Activated CD4-positive, alpha-beta T cell treated with anti-CD3 and anti-CD28 coated beads, Interleukin-2, amount 50 U/mL, for 24 hours (primary cell): ENCODE measurements at places on chromosomes 12 and 14.

- DNase-seq, result no peak
Observed at GRCh38 chr12:94149781-94150239, 1.4 kb downstream of the PLXNC1 start.

DNA sequence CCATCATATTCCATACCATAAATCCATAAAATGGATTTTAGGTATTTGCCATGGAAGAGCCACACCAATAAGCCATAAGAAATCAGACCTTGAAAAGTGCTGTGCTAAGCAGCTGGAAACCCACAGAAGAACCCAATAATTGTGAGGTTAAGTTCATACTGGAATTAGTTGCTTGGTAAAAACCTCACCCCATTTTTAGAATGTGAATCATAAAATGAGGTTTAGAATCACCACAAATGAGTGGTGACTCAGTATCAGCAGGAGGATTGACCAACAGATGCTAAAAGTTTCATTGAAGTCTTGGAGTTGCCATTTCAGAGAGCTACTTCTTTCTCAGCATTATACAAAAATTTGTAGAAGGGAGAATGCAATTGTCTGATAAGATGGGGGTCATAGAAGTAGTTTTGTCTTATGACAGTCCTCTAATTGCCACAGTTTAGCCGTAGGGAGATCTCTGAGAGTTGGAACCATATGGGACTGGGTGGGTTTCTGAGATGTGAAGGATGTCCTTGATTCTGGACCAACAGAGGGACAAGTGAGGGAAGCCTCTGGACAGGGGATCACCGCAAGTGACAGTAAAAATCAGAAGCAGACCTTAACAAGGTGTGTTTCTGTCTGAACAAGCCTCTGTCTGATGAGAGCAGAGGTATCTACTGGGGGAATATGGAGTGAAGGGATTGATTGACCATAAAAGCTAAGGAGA, 1.4 kb upstream of the STON2 start:
- no peak for DNase-seq

- DNase-seq, result no peak
Observed at GRCh38 chr14:71049435-71050133, 142.3 kb downstream of the PCNX1 start.

- no peak for DNase-seq
Observed at GRCh38 chr12:115362339-115362976, 678.5 kb upstream of the TBX3 start.

- DNase-seq, result no peak
Observed at GRCh38 chr12:120620624-120621023, 19.8 kb upstream of the CABP1 start.

- DNase-seq, result no peak
Observed at GRCh38 chr12:116879509-116880212, 1.6 kb downstream of the HRK start.

DNA sequence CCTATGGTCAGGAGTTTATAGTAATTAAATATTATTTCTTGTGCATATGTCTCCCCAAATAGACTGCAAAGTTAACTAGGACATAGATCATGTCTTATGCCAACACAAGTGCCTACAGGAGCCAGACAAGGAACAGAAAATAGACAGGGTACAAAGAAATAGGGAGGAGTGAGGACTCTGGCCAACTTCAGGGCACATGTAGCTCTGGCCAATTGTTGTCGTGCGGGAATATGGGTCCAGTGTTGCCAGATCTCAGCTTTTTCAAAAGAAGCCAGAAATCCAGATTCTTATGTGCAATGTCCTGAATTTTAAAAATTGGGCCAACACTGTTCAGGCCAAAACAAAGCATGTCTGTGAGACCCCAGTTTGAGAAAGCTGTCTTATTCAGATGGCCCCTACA, 68.7 kb downstream of the RFX4 start:
- DNase-seq, result no peak

GRCh38 chr14:45068396-45068795, 15.5 kb upstream of the PRPF39 start:
- DNase-seq, result no peak

DNA sequence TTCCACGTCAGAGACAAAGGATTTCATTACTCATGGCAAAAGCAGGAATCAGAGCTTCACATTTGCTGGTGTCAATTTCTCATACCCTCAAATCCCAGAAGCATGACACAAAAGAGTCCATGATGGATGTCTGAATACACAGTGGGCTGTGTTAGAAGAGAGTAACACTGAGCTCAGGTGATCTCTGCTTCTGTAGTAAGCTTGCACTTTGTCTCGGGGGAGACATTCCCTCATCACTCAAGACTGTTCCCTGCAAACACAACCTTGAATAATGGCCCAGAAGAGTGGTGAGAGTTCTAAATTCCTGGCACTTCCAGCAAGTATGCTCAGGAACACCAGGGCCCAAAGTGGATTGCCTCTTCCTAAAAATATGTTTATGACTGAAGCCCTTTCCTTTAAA, 1787.2 kb upstream of the SEL1L start:
- no peak for DNase-seq

DNA sequence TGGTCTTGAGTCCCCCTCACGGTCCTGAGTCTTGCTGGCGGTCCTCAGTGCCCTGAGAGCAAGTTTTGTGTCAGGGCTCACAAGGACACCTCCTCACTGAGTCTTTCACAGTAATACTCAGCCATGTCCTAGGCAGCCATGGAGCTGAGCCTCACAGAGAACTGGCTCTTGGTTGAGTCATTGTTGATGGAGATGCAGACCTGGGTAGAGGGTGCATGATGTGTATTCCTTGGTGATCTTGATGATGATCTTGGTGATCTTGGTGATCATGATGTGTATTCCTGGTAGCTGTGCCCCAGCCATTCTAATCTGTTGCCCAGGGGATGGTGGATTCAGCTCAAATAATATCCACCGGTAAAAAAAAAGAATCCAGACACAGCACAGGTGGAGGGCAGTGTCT, 495.4 kb downstream of the TMEM121 start:
- DNase-seq, result no peak

GRCh38 chr12:111826992-111827391, 15.0 kb upstream of the MAPKAPK5 start:
- no peak for DNase-seq

- no peak for DNase-seq
Observed at GRCh38 chr12:15165012-15165659, 56.1 kb downstream of the RERG start.

GRCh38 chr14:65877624-65878023, 465.1 kb downstream of the FUT8 start:
- DNase-seq, result no peak

DNA sequence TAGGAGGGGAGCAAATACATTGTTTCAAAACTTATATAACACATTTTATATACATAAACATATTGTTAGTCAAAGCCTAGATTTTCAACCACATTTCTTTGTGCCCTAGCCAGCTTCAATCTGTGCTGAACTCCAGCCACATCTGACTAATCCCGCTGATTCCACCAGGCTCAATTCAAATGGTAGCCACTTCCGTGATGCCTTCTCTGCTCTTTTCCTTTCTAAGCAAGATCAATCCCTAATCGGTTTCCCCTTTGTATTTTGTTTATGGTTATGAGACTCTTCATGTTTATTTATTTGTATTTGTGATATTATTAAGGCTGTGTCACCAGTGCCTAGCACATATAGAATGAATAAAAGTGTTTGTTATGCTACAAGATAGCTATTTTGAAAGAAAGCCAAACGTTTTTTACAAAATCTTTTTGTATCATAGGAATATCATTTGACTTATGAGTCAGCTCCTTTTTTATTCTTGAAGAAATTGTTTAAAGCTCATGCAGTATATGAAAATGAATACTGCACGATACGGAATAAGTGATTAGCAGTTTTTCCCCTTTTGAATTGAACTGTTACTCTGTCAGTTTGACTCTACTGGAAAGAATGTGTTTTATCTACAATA, 110.2 kb downstream of the PLEKHA5 start:
- DNase-seq, result no peak

DNA sequence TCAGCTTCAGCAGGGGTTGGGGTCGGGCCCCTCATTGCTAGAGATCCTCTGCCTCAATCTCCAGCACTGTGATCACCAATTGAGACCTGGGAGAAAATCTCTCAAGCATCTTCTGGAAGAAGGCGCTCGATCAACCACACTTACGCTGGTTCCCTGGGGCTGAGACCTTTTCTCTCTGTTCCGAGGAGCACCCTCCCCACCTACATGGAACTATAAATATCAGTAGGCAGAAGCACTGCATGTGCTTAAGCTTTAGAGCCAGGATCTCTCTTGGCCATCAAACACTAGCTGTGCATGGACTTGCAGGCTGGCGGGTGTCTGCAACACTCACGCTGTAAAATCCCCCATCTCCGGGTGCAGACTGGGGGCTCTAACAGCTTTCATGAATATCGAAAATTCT, 38.2 kb upstream of the KCNA1 start:
- DNase-seq, result no peak
